Fibroblast of lung (primary cell): ENCODE measurements at places on chromosomes 2 and 18. TPM values are rescaled to one million over a fixed set of nuclear protein-coding genes. Genes with fewer than 3 reads are reported as not detected.

The POMC gene
- total RNA-seq: 0.66 and 1.8 TPM in 2 replicates

The RAD51AP2 gene
- under 0.01 and 0.17 TPM in 2 replicates for total RNA-seq

The ATP5F1A gene
- total RNA-seq: 581 and 591 TPM in 2 replicates

The RGPD3 gene
- total RNA-seq: 0.17 and 0.26 TPM in 2 replicates
